ENCODE measurements at places on chromosomes 4 and X.

- no peak for DNase-seq
Observed at GRCh38 chrX:19563327-19563726, 48.0 kb upstream of the MAP3K15 start.

GRCh38 chr4:22179124-22179874, 230.7 kb upstream of the KCNIP4 start:
- DNase-seq: no peak

- no peak for DNase-seq
Observed at GRCh38 chr4:143700046-143700415, 444 bp downstream of the FREM3 start.

DNA sequence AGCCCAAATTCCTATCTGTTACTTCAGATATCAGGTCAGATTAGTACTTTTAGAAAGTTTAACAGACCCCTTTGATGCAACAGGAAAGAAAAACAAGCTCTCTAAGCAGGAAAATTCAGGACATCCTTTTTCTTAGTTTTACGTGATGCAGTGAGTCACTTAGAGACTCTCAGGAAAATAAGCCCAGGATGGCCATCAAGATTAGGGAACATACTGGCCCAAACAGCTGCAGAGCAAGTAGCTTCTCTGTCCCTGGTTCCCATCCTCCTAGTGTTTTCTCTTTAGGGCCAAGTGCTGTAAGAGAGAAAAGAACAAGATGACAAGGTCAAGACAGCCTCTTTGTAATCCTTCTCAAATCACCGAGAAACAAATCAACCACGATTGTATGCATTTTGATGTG, 219.1 kb downstream of the ZNF674 start:
- DNase-seq: no peak

DNA sequence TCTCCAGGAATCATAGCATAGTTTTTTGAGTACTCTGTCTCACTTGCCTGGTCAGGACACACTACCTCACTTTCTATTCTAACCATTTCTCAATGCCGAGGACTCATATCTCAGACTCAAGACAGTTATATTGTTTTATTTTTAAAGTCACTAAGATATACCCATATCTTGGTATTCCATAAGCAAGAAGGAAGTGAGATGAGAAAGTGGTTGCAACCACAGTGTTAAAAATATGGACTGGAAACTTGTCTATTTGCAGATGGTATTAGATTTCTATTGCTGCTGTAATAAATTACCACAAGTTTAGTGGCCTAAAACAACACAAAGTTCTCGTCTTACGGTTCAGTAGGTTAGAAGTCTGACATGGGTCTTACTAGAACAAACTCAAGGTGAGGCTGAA, 344.8 kb upstream of the MAGEB2 start:
- no peak for DNase-seq

DNA sequence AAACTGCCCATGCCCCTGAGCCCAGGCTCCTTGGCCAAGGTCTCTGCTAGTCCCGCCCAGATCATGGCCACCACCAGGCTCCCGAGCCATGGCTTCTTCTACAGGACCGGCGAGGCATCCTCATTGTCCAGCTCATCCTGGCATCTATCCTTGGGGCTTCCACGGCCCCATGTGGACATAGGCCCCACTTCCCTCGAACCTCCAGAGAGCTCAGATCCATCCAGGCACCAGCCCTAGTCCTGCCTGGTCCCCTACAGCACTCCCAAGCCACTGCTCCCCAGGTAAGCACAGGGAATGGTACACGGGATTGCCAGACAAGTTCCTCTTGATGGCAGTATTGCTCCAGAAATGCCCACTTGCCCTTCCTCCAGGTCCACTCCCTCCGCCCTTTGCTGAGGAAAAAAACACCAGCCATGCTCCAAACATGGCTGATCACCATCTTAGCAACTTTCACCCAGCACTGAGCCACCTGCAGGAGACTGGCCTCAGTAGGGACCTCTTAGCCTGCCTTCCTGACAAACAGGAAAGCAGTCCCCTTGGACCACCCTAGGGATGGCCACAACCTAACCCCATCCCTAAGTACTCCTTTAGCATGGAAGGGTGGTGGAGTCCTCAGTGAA, 272.1 kb upstream of the AGTR2 start:
- DNase-seq: no peak

GRCh38 chrX:79336869-79337815, 30.0 kb downstream of the ITM2A start:
- DNase-seq: no peak

GRCh38 chr4:158810487-158811215, 41.8 kb downstream of the FNIP2 start:
- DNase-seq: no peak

DNA sequence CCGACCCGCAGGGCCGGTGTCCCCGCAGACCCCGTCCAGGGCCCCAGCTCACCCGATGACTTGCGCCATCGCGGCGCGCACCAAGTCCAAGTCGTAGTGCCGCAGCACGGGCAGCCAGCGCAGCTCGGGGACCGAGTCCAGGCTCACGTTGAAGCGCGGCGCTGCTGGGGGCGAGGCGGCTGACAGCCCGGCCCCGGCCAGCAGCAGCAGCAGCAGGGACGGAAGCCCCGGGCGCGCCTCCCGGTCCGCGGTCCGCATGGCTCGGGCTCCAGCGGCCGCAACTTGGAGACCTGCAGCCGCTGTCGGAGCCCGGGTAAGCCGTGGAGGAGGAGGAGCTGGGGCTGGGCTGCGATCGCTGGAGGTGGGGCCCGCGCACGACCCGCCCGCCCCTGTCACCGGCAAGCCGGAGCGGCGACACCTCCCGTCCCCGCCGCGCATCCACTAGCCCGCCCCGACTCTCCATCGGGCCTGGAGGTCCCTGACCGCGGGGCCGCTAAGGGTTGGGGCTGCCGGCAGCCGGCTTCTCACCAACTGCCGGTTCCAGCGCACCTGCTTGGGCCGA, at the start of gene NAAA:
NAAA (minus strand) TSS at position 322 of the 562 bp plus-strand sequence; CDS start at position 258, 64 bp downstream.
- DNase-seq: peak; percentile 48

- DNase-seq: no peak
Observed at GRCh38 chrX:23656091-23656490, 11.2 kb upstream of the PRDX4 start.

GRCh38 chr4:27819246-27819645, 958.6 kb downstream of the STIM2 start:
- no peak for DNase-seq

GRCh38 chrX:68868316-68868715, 39.5 kb downstream of the EFNB1 start:
- DNase-seq: no peak

- DNase-seq: no peak
Observed at GRCh38 chr4:137015426-137016409, 516.6 kb downstream of the PCDH18 start.

- no peak for DNase-seq
Observed at GRCh38 chrX:124641737-124642491, 295.6 kb downstream of the SH2D1A start.

Measured in stimulated activated CD8-positive, alpha-beta memory T cell treated with anti-CD3 and anti-CD28 coated beads, Interleukin-15, amount 100 ng/mL, for 1 hour (primary cell).